ENCODE measurements at places on chromosomes 7 and 10.

DNA sequence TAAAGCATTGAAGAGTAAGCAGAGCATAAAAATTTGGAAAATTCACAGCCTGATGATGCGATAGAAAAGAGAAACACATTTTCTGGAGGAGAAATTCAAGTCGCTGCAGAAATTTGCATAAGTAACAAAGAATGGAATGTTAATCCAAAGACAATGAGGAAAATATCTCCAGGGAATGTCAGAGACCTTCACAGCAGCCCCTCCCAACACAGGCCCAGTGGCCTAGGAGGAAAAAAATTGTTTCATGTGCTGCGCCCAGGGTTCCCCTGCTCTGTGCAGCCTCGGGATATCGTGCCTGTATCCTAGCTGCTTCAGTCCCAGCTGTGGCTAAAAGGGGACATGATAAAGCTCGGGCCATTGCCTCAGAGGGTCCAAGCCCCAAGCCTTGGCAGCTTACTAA is 206.8 kb downstream of the TPK1 start:
- no peak for DNase-seq

- DNase-seq: no peak
Measured at GRCh38 chr10:585502-585901, 104.0 kb downstream of the DIP2C start.

- no peak for DNase-seq
Measured at GRCh38 chr7:42348631-42349030, 111.6 kb upstream of the GLI3 start.

- DNase-seq: peak; percentile 36
Measured at GRCh38 chr7:43199371-43200160, 87.1 kb downstream of the HECW1 start.

DNA sequence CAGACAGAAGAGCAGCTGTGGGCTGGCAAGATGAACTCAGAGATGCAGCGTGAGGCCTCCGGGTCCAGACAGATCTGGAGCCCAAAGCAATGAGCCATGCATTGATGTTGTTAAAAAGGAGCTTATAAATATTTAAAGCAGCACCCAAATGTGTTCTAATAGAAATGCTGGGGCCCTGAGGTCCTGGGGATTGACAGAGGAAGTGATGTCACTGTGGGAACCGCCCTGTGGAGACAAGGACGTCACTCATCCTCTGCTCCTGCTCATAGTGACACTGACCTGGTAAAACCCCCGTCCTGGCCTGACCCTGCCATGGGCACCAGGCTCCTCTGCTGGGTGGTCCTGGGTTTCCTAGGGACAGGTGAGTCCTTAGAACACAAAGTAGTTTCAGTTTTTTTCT is 197.0 kb upstream of the PRSS58 start:
- no peak for DNase-seq
